ENCODE measurements at places on chromosomes 6 and 20. TPM values are rescaled to one million over a fixed set of nuclear protein-coding genes. Genes with fewer than 3 reads are reported as not detected.
A peak's percentile ranks its signal among the peaks of the same experiment; 100 is the strongest.

RNGTT gene
- 13.6 TPM for polyA plus RNA-seq

GSTA2 gene
- 0.34 TPM for polyA plus RNA-seq

FAM184A gene
- polyA plus RNA-seq: 11.0 TPM

DNA sequence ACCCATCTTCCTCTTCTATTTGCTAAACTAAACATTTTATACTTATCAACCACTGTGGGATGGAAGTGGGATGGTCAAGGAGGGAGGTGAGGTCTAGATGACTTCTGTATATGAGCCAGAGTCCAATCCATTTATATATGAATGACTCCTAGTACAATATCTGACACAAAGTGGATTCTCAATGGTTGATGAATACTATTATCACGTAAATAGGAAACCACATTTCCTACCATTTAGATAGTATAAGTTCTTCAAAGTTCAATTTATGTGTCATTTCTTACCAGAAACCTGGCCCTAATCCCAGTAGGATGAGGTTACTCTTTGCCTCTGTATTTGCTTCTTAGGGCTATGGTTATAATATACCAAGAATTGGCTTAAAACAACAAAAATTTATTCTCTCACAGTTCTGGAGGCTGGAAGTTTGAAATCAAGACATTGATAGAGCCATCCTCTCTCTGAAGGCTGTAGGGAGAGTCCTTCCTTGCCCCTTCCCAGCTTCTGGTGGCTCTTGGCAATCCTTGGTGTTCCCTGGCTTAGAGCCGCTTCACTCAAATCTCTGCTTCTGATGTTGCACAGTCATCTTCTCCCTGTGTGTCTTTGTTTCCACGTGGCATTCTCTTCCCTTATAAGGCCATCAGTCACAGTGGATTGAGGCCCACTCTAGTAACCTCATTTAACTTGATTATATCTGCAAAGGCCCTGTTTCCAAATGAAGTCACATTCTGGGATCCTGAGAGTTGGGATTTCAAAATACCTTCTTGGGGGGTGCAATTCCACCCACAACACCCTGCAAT, 41.0 kb upstream of the RAB23 start:
- DNase-seq: no peak

CDKAL1 gene
- 22.8 TPM for polyA plus RNA-seq

DNA sequence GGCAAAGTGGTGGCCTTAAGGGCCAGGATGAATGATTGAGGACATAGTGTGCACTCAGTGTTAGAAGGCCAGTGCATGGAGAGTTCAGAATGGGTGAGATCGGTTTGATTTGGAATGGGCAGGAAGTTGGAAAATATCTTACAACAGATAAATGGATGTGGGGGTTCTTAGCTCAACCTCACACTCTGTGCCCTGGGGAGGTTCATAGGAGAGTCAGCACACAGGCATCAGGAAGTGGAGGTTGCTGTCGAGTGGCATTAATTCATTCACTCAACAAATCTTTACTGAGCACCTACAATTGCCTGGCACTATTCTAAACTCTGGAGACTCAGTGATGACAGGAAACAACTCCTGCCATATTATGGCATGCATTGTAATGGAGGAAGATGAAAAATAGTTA, 313.7 kb upstream of the SUPT3H start:
- no peak for DNase-seq

DNA sequence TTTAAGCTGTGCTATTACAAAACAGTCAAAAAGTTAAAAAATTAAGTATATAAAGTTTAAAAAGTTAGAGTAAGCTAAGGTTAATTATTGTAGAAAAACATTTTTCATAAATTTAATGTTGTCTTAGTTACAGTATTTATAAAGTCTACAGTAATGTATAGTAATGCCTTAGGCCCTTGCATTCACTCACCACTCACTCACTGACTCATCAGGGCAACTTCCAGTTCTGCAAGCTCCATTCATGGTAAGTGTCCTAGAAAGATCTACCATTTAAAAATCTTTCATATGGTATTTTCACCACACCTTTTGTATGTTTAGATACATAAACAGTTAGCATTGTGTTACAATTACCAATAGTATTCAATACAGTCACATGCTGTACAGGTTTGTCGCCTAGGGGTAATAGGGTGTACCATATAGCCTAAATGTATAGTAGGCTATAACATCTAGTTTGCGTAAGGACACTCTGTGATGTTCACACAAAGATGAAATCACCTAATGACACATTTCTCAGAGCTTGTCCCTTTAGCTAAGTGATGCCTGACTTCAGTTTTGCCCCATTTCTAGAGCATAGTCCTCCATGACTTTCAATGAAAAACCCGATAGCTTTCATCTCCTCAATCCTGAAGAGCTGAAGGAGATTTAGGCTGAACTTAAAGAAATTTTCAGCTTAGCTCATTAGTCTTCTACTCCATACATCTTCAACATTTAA, 14.9 kb upstream of the HLA-DRA start:
- no peak for DNase-seq

BTNL2 gene
- polyA plus RNA-seq: 1.4 TPM

NR2E1 gene
- polyA plus RNA-seq: not detected

DNA sequence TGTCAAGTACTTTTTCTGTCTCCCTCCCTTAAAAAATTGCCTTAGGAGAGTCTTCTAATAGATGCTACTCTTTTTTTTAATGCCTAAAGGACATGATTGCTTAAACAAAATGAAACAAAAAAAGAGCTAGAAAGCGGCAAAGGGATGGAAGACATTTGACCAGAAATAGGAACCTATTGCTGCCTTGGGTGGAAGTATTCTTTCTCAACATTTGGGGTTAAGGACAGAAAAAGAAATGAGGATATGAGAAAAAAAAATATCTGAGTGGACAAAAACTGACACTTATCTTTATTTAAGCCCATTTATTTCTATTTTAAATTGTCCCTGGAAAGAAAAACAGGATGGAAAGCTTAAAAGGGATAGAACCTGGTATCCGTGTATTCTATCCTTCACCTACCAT, 664.9 kb upstream of the CITED2 start:
- no peak for DNase-seq

GRCh38 chr6:110990840-110991576, 9.2 kb downstream of the RPF2 start:
- no peak for DNase-seq

DNA sequence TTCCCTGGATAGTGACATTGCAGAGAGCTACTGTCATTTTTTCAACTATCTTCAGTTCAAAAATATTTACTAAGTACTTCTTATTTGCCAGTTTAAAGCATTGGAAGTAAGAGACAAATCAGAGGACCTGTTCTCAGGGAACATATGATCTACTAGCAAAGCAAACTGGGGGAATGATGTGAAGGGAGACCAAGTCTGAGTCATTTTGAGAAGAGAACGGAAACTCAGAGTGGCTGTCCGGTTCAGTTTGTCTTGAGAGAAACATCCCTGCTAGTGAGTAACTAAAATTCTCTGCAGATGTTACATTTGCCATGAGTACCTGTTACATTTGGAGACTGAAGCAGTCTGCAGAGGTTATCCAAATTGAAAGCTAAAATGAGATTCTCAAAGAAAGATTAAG, 118.3 kb downstream of the KCNQ5 start:
- DNase-seq: no peak

GRCh38 chr6:55998576-55998975, 123.2 kb upstream of the BMP5 start:
- DNase-seq: peak; percentile 22

PCNA gene
- 157 TPM for polyA plus RNA-seq

PHACTR1 gene
- polyA plus RNA-seq: 12.5 TPM

GRCh38 chr6:154410619-154411072, 54.0 kb upstream of the IPCEF1 start:
- DNase-seq: peak; percentile 91

DNA sequence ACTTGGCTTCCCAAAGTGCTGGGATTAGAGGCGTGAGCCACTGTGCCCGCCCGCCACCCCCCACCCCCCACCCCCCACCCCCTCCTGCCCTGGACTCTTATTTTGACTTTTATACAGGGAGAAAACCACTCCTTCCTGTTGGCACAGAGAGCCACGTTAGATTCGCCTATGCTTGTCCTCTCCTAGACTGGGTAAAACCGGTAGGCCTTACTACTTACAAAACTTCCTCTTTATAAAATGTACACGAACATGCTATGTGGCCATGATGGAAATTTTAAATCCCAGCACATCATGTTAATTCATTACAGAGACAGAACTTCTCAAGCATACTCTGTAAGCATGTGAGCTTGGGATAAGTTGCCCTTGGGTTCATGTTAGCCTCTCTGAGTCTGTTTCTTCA, 124.2 kb downstream of the SLC24A3 start:
- DNase-seq: no peak

DNA sequence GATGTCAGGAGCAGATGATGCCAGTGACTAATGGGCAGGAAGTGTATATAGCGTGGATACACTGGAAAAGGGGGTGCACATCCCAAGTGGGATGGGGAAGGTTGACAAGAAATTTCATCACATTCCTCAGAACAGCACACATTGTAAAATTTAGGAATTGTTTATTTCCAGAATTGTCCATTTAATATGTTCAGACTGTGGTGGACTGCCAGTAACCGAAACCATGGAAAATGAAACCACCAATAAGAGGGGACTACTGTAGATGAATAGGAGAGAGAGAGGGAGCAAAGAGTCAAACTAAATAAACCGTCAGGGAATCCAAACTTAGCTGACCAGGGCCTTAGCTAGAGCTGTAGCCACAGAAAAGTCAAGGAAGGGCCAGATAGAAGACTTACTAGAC, 164.4 kb upstream of the PRDM1 start:
- DNase-seq: no peak

PNPLA1 gene
- 3.0 TPM for polyA plus RNA-seq

DNA sequence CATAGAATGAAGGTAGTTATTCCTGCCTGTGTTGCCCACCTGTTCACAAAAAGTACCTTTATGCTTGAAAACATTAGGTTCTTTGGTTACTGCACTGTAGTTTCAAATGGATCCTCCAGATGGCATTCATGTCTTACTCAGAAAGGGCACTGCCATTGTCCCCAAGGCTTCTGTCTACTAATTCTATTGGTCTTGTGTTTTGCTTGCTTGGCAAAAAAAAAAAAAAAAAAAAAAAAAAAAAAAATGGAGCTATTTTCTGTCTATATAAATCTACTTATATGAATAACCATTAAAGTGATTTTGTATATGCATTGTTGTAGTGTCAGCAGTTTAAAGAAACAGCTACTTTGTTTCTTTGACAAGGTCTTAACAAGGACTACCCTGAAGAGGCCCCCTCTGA, 12.7 kb upstream of the EFHC1 start:
- no peak for DNase-seq

DNA sequence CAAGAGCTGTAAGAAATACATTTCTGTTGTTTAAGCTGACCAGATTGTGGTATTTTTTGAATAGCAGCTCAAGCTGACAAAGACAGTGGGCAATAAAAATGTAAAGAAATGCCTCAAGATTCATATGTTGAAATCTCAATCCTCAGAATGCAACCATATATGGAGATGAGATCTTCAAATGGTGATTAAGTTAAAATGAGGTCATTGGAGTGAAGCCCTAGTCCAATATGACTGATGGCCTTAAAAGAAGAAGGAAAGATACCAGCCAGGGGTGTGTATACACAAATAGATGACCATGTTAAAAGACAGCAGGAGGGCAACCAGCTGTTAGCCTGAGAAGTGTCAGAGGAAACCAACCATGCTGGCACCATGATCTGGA, 7.1 kb upstream of the DDO start:
- no peak for DNase-seq

- DNase-seq: no peak
Measured at GRCh38 chr20:47704746-47705496, 80.4 kb downstream of the SULF2 start.

- no peak for DNase-seq
Measured at GRCh38 chr6:35810971-35811698, 6.0 kb downstream of the LHFPL5 start.

DNA sequence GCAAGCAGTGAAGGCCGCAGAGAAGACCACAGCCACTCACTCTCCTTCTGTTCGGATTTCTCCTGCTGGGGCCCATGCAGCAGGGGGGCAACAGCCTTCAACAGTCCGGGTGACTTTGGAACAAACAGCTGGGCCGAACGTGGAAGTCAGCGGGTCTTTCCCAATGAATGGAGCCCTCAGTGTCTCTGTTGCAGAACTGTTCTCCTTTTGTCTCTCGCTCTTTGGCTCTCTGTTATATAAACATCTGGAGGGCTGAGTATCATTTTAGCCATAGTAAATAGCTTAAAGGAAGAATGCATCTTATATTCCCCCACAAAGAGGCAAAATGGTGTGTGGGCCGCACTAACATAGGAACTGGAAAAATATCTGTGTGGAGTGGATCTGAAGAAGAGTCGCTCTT, 136.7 kb upstream of the RALGAPA2 start:
- no peak for DNase-seq

C2 gene
- polyA plus RNA-seq: 4.5 TPM

ZBTB46 gene
- 23.5 TPM for polyA plus RNA-seq

ZNF391 gene
- polyA plus RNA-seq: 14.6 TPM

STMND1 gene
- 0.49 TPM for polyA plus RNA-seq

DNA sequence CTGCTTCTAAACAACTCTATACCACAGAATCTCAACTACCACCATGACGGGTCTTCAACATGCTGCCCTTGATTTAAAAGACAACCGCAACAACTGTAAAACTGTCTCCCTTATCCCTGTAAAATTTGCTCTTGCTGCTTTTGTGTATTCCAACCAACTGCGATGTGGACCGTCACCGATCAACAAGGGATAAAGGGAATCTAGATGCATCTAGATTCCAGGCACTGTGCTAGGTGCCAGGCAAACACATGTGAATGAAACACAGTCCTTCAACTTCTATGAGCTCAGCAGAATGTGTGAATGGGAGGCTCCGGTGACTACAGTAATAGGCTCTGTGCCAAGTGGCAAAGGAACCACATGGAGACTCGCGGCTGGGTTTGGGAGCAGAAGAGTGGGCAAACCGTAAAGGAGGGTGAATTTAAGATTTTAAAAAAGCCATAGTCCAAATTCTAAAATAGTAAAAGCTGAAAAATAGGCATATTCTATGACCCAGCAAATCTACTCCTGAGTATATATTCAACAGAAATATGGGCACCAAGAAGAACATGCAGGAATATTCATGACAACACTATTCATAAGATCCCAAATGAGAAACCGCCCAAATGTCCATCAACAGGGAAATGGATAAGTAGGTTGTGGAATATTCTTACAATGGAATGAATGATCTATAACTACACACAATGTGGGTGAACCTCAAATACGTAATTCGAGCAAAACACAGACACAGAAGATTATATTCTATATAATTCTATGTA, 3.7 kb upstream of the PRND start:
- DNase-seq: no peak

SIRPB1 gene
- 0.25 TPM for polyA plus RNA-seq
